Body of pancreas (tissue), 4 donors: ENCODE measurements at places on chromosomes 2 and 18. TPM values are rescaled to one million over a fixed set of nuclear protein-coding genes. Genes with fewer than 3 reads are reported as not detected.
A peak's percentile ranks its signal among the peaks of the same experiment; 100 is the strongest.

- no peak overlapping the region for H3K4me3 ChIP-seq
- no peak overlapping the region for H3K27ac ChIP-seq
- DNase-seq: no peak
- H3K4me1 ChIP-seq: no peaks in the 10 kb centered on the region
- H3K27me3 ChIP-seq: no peaks in the 10 kb centered on the region
Observed at GRCh38 chr2:112680666-112681101, 34.9 kb downstream of the SLC20A1 start.

DNA sequence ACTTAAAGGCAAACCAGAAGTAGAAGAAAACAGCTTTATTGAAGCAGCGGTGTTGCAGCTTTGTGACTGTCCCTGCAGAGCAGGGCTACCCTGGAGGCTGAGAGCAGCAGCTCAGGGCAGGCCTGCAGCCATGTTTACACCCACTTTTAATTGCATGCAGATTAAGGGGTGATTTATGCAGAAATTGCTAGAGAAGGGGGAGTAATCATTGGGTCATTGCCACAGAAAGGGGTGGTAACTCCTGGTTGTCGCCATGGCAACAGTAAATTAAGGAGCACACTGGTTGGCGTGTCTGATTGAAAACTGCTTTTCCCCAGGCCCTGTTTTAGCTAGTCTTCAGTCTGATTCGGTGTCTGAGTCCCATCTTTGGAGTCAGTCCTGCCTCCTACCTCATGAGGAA lies 195.4 kb upstream of the HDAC4 start:
- no peak for DNase-seq
- no peak overlapping the region for H3K27ac ChIP-seq
- no peaks in the 10 kb centered on the region for H3K4me1 ChIP-seq
- no peaks in the 10 kb centered on the region for H3K36me3 ChIP-seq
- no peak overlapping the region for H3K4me3 ChIP-seq
- no peaks in the 10 kb centered on the region for H3K27me3 ChIP-seq

GRCh38 chr2:106140913-106141312 lies 53.2 kb downstream of the UXS1 start:
- no peak overlapping the region for H3K27ac ChIP-seq
- DNase-seq: no peak
- H3K27me3 ChIP-seq: no peaks in the 10 kb centered on the region
- H3K4me3 ChIP-seq: no peak overlapping the region

Gene PAX8
- total RNA-seq: 2.3 TPM

- H3K27me3 ChIP-seq: no peaks in the 10 kb centered on the region
- no peak overlapping the region for H3K4me3 ChIP-seq
- no peaks in the 10 kb centered on the region for H3K4me1 ChIP-seq
- no peak for DNase-seq
Observed at GRCh38 chr2:147660680-147661079, 184.1 kb upstream of the ACVR2A start.

Gene TDRD15
- total RNA-seq: not detected

DNA sequence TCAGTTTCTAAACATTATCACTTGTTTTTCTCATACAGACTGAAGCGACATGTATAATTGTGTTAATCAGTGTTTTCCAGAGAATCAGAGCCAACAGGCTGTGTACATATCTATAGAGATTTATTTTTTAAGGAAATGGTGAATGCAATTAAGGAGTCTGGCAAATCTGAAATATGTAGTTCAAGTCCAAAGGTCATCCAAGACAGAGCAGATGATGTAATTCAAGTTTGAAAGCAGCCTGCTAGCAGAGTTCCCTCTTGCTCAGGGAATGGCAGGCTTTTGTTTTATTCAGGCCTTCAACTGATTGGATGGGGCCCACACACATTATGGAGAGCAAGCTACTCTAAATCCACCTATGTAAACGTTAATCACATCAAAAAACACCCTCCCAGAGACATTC lies 282.6 kb downstream of the CBLN2 start:
- no peaks in the 10 kb centered on the region for H3K36me3 ChIP-seq
- no peaks in the 10 kb centered on the region for H3K4me1 ChIP-seq
- H3K27ac ChIP-seq: no peak overlapping the region
- H3K4me3 ChIP-seq: no peak overlapping the region
- DNase-seq: no peak

GRCh38 chr2:20970068-20970467 lies 73.8 kb downstream of the APOB start:
- no peaks in the 10 kb centered on the region for H3K4me1 ChIP-seq
- DNase-seq: no peak
- no peak overlapping the region for H3K27ac ChIP-seq
- no peaks in the 10 kb centered on the region for H3K27me3 ChIP-seq

Gene TEKT4
- total RNA-seq: not detected

GRCh38 chr2:206642075-206643025 lies at the start of gene FAM237A:
TSS of gene FAM237A (plus strand) at chr2:206642487. CDS start at chr2:206644237, 1,750 bp downstream.
- DNase-seq: peak; percentile 23
- H3K27ac ChIP-seq: no peak within 1 kb of the TSS
- H3K36me3 ChIP-seq: no peaks in the 10 kb centered on the region
- H3K4me3 ChIP-seq: no peak within 1 kb of the TSS

- no peaks in the 10 kb centered on the region for H3K4me1 ChIP-seq
- no peak overlapping the region for H3K4me3 ChIP-seq
- no peaks in the 10 kb centered on the region for H3K36me3 ChIP-seq
- no peaks in the 10 kb centered on the region for H3K27me3 ChIP-seq
- no peak for DNase-seq
Observed at GRCh38 chr2:10137053-10137843, 14.7 kb downstream of the RRM2 start.

- H3K27ac ChIP-seq: no peak overlapping the region
- no peaks in the 10 kb centered on the region for H3K27me3 ChIP-seq
- peaks cover 67% of the 10 kb centered on the region for H3K4me1 ChIP-seq
- H3K36me3 ChIP-seq: no peaks in the 10 kb centered on the region
- no peak for DNase-seq
Observed at GRCh38 chr2:172457536-172457935, 30.1 kb downstream of the ITGA6 start.

Gene IL36RN
- not detected for total RNA-seq

DNA sequence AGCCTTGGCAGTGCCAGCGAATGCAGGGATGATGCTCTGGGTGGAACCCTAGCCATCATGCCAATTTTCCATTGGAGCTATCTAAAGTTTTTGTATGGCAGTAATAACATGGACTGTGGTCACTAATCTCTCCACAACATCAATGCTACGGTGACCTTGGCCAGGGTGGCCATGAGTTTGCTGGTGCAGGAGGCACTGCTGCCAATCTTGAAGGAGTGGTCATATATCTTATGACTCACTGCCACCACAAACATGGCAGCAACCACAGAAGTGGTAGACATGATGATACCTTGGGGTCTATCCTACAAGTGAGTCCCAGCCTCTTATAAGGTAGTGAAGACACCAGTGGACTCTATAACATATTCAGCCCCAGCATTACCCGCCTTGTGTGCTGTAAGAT lies 104.6 kb downstream of the EVA1A start:
- H3K4me3 ChIP-seq: no peak overlapping the region
- no peaks in the 10 kb centered on the region for H3K4me1 ChIP-seq
- no peaks in the 10 kb centered on the region for H3K27me3 ChIP-seq
- no peak for DNase-seq
- no peaks in the 10 kb centered on the region for H3K36me3 ChIP-seq
- H3K27ac ChIP-seq: no peak overlapping the region

DNA sequence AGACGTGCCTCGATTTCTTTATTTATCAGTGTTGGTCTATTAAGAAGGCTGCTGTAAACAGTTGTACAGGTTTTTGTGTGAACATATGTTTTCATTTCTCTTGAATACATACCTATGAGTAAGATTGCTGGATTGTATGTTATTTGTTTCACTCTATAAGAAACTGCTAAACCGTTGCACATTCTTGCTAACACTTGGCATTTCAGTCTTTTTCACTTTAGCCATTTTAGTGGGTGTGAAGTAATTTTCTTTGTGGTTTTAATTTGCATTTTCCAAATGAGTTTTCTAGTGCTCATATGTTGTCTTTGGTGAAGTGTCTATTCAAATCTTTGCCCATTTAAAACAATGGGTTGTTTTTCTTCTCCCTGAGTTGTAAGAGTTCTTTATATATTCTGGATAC lies 221.5 kb upstream of the SMAD7 start:
- H3K4me3 ChIP-seq: no peak overlapping the region
- no peak overlapping the region for H3K27ac ChIP-seq
- no peak for DNase-seq
- H3K36me3 ChIP-seq: no peaks in the 10 kb centered on the region
- no peaks in the 10 kb centered on the region for H3K27me3 ChIP-seq

- H3K27ac ChIP-seq: no peak overlapping the region
- H3K4me3 ChIP-seq: no peak overlapping the region
- no peaks in the 10 kb centered on the region for H3K36me3 ChIP-seq
- H3K27me3 ChIP-seq: no peaks in the 10 kb centered on the region
Observed at GRCh38 chr2:37984589-37984988, 59.5 kb downstream of the RMDN2 start.

GRCh38 chr18:53451902-53452301 lies 772.6 kb downstream of the MBD2 start:
- no peak overlapping the region for H3K4me3 ChIP-seq
- no peak overlapping the region for H3K27ac ChIP-seq
- H3K4me1 ChIP-seq: no peaks in the 10 kb centered on the region

DNA sequence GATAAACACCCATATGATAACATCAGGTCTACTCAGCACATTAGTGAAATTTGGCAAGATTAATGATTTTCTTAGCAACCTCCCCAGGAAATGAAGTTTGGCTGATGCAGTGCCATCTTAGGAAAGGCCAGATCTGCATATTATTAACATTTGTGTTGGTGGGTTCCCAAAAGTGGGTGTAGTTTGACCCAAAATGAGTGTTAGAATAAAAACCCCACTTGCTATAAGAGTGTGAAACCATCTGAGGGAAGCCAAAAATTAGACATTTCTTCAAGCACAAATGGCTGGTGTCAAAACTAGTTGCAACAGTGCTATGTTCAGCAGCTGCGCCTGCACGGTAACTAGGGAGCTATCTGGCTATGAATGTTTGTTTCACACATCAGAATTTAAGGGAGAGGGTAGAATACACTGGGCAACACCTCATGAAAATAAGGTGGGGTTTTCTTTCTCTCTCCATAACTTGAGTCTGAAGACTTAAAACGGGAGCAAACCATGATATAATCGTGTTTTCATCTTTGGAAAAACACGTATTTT lies 15.9 kb upstream of the CSRNP3 start:
- no peak for DNase-seq
- H3K4me1 ChIP-seq: no peaks in the 10 kb centered on the region
- no peaks in the 10 kb centered on the region for H3K36me3 ChIP-seq
- no peak overlapping the region for H3K27ac ChIP-seq

GRCh38 chr2:38619458-38620164 lies 16.9 kb upstream of the HNRNPLL start:
- H3K4me1 ChIP-seq: peaks cover 35% of the 10 kb centered on the region
- DNase-seq: no peak
- no peaks in the 10 kb centered on the region for H3K27me3 ChIP-seq
- no peak overlapping the region for H3K4me3 ChIP-seq
- peak overlapping the region; percentile 69 for H3K27ac ChIP-seq
- H3K36me3 ChIP-seq: no peaks in the 10 kb centered on the region

- no peak overlapping the region for H3K27ac ChIP-seq
- H3K27me3 ChIP-seq: no peaks in the 10 kb centered on the region
- no peak overlapping the region for H3K4me3 ChIP-seq
- DNase-seq: no peak
- no peaks in the 10 kb centered on the region for H3K36me3 ChIP-seq
Observed at GRCh38 chr2:213224366-213224765, 59.9 kb upstream of the SPAG16 start.

GRCh38 chr2:71583876-71584275 lies 130.5 kb downstream of the DYSF start:
- H3K4me1 ChIP-seq: no peaks in the 10 kb centered on the region
- DNase-seq: no peak
- H3K36me3 ChIP-seq: no peaks in the 10 kb centered on the region
- H3K27ac ChIP-seq: no peak overlapping the region

GRCh38 chr2:74925361-74925786 lies 33.1 kb upstream of the POLE4 start:
- H3K4me3 ChIP-seq: no peak overlapping the region
- no peaks in the 10 kb centered on the region for H3K36me3 ChIP-seq
- H3K27ac ChIP-seq: no peak overlapping the region
- H3K27me3 ChIP-seq: no peaks in the 10 kb centered on the region
- no peak for DNase-seq
- H3K4me1 ChIP-seq: no peaks in the 10 kb centered on the region

- no peak overlapping the region for H3K4me3 ChIP-seq
- no peaks in the 10 kb centered on the region for H3K4me1 ChIP-seq
- DNase-seq: no peak
- H3K36me3 ChIP-seq: no peaks in the 10 kb centered on the region
- no peaks in the 10 kb centered on the region for H3K27me3 ChIP-seq
Observed at GRCh38 chr2:149781263-149781808, 193.8 kb upstream of the MMADHC start.

Gene FBXO36
- total RNA-seq: 0.52 TPM

DNA sequence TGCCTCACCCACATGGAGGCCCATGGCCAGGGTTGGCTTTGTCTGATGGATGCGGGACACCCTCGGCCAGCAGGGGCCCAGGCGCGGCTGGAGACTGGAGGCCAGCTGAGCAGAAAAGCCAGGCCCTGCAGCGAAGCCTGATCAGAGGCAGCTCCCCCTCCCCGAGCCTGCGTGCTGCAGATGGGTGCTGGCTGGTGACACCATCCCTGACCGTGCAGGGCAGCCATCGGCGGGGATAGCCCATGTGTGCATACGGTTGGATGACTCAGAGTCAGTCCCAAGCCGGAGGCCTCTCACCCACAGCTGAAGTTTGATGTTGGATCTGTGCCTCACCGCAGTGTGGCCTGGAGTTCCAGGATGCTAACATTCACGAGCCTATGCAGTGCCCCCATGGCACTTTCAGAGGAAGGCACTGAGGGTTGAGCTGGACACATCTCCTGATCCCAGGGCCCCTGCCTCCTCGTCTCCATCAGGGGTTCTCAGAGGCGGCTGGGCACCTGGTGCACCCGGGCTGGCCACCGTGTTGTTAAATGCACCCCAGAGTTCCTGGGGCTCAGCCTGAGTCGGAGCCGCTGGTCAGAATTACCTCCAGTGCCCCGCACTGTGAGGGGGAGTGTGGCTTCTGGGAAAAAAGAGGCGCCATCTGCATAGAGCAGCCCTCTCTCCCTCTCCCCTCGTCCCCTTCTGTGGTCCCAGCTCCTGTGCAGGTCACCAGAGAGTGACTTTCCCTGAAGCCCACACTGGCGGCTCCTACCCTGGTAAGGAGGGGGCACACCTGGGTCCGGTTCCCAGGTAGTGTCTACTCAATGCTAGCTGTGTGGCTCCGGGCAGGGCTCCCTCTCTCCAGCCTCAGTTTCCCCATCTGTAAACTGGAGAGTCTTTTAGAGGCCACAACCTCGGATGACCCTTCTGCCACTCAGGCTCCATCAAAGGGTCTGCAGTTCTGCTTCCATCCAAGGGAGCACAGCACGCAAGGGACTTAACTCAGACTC lies 19.4 kb upstream of the KIF1A start:
- no peaks in the 10 kb centered on the region for H3K27me3 ChIP-seq
- no peaks in the 10 kb centered on the region for H3K36me3 ChIP-seq
- H3K27ac ChIP-seq: no peak overlapping the region

DNA sequence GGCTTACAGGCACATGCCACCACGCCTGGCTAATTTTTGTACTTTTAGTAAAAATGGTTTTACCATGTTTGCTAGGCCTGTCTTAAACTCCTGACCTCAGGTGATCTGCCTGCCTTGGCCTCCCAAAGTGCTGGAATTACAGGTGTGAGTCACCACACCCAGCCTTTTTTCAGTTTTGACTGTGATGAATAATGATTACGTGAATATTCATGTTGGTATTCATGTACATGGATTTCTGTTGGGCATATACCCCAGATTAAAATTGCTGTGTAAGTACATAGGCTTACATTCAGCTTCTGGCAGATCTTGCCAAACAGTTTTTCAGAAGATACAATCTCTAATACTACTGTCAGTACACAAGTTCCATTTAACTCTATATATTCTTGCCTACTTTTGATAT lies 20.9 kb downstream of the SLC39A10 start:
- no peak for DNase-seq
- no peak overlapping the region for H3K4me3 ChIP-seq
- H3K36me3 ChIP-seq: no peaks in the 10 kb centered on the region
- H3K27ac ChIP-seq: no peak overlapping the region

Gene MAL
- total RNA-seq: not detected
